Activated T-helper 1 cell treated with Interleukin-2 at 50 U/mL for 16 hours (primary cell): ENCODE measurements at places on chromosomes 3 and 15.

- no peak for DNase-seq
Measured at GRCh38 chr3:150757768-150758167, 5.2 kb downstream of the SIAH2 start.

- no peak for DNase-seq
Measured at GRCh38 chr15:50381438-50381837, 26.4 kb upstream of the GABPB1 start.

GRCh38 chr3:191237047-191237882 lies 38.2 kb downstream of the OSTN start:
- no peak for DNase-seq

DNA sequence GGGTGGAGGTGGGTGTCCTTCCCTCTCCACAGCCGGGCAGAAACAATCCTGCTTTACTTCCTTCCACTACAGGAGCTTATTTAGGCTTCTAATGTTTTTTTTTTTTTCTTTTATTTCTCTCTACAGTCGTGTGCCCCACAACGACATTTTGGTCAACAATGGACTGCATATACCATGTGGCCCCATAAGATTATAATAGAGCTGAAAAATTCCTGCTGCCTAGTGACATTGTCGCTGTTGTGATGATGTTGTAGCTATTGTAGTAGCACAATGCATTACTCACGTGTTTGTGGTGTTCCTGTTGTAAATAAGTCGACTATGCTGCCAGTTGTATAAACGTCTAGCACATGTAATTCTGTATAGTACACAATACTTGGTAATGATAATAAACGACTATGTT lies 153.7 kb downstream of the IL20RB start:
- no peak for DNase-seq

DNA sequence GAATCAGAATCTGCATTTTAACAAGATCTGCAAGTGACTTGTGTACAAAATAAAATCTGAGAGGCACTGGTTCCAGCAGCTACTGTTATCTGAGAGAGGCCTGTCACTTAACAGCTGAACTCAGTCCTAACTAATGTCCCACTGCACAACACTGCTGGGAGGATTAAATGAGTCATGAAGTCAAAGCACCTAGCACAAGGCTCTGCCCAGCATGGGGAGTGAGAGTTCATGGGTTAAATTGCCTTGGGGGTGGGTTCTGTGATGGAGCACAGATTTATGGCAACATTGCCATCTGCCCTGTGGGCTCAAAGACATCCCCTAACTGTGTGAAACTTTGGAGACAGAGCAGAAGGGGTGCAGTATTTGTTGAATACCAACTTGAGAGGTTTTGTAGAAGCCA lies 250.9 kb downstream of the PLCL2 start:
- no peak for DNase-seq

DNA sequence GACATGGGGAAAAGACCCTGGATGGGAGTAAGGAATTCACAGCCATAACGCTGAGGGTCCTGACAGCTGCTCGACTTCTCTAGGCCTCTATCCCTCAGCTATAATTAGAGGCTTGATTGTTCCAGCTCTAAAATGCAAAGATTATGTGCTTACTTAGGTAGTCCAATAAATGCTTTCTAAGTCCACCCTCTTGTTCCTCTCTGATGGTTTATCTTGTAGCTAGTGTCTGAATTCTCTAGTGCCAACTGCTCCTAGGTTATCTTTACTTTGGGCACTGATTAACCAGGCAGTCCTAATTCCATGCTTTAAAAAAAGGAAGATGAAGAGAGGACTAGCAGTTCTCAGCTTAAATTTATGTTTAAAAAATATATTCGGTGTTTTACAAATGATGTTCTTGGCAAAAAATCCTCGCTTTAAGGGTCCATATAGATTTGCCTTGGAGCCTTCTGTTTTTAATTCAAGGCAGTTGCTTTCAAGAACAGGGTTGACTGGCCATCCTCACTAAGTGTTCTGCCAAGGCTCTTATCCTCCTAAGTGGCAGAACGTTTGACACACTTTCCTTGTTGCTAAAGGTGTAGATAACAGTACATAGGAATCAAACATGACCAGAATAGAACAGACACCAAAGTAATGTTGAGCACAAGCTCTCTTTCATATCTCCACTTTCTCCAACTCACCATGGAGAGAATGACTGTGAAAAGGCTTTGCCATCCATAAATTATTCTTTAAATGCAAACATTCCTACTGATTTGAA lies 60.6 kb downstream of the THRB start:
- DNase-seq = no peak

DNA sequence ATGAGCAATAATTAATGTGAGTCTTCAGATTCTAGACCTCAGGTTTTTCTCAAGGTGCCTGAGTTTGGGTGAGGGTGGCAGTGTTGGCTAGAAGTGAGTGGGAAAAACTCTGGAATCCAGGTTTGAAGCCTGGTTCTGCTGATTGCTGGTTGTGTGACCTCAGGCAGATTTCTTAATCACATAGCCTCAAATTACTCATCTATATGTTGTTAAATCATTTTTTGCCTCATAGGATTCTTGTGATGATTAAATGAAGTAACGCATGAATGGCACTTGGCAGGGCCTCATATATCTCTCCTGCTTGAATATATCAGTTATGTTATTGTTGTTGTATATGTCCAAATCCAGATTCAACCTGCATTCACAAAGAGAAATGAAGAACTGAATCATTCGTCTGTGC lies 60.5 kb downstream of the NR2F2 start:
- no peak for DNase-seq

DNA sequence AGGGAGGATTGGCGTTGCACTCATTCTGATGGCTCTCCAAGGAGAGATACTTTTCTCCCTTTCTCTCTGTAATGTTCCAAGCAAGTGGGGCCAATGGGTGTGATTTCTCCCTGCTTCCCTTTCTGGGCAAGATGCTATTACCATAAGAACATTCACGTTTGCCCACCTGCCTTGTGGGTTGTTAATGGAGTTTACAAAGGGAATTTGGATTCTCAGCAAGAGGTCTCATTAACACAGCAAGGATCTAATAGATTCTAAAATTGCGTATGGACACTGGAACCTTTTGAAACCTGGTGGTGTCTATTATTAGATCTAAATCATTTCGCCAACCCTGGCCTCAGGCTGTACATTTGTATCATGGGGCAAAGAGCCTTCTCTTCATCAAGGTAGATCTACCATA lies 74.1 kb downstream of the SLCO3A1 start:
- DNase-seq = no peak

DNA sequence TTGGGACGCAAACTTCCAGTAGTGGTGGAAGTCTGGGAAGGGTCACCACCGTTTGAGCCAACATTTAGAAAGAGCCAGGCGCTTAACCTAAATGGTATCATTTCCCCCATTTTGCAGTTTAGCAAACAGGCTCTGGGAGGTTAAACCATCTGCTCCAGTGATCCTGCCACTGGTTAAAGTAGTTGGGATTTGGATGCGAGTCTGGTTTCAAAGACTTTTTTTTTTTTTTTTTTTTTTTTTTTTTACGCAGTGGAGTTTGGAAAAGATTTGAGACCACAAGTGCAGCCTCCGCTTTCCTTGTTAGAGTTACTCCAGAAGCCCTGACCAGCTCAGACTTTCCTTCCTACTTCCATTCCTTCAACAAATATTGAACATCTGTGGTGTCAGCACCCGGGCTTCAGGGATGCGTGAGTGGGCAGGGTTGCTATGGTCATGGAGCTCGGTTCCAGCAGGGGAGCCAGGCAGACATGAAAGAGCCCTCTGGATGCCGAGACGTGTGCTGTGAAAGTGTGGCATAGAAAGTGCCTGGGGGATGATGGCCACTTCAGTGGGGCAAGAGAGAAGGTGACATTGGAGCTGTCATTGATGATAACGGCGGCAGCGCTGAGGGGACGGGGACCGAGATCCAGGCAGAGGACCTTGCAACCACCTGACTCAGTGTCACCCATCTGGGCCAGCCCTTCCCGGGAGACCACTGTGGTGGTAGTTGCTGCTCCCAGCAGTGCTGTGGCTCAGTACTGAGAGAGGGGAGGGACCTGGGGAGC lies 1.1 kb upstream of the RNU6-1 start:
- DNase-seq = no peak

GRCh38 chr3:173553635-173554280 lies 156.2 kb downstream of the NLGN1 start:
- DNase-seq = no peak

GRCh38 chr3:160857476-160858119 lies 101.6 kb downstream of the PPM1L start:
- no peak for DNase-seq

DNA sequence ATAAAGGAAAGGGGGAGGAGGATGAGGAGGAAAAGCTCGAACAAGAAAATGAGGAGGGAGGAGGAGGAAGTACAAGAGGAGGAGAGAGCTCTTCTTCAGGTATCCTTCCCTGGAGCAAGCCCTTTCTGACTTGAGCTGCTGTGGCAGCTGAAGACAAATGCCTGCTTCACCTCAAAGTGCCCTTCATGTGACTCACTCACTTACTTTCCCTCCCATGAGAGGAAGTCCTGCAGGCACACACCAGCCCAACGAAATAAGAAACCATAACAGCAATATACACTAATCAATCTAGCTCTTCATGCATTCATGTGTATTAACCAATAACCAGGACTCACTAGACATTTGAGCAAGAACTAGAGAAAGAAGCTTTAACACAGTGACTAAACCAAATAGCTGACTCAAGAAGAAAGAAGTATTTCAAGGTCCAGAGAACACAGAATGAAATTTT lies 251.9 kb downstream of the IGSF11 start:
- DNase-seq = no peak

DNA sequence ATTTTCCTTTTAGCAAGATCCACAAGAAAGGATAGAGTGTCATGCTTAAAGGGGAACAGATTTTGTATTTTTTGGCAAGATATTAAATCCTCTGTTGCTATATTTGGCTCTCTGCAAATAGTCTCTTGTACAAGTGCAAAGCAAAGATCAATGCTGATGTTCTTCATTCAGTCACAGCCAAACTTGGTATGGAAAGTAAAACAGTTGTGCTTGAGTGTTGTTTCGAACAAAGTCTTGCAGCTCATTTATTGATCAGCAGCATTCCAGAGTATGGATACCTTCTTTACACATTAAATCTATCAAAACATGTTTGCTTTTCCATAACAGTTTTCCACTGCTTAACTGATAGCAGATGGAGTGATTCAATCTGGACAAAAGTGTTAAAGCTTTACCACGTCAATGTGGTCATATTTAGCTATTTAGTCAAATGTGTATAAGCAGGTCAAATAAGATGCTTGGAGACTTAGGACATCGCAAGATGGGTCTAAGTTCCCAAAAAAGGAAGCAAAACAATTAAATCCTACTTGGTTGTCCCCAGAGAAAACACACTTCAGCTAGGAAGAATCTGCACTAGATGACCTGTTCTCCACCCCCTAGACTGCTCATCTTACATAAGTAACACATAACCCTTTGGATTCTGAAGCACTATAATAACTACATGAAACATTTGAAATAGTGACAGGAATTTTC lies 52.4 kb downstream of the VGLL3 start:
- no peak for DNase-seq

GRCh38 chr15:85458764-85459163 lies 78.4 kb downstream of the AKAP13 start:
- DNase-seq = no peak

DNA sequence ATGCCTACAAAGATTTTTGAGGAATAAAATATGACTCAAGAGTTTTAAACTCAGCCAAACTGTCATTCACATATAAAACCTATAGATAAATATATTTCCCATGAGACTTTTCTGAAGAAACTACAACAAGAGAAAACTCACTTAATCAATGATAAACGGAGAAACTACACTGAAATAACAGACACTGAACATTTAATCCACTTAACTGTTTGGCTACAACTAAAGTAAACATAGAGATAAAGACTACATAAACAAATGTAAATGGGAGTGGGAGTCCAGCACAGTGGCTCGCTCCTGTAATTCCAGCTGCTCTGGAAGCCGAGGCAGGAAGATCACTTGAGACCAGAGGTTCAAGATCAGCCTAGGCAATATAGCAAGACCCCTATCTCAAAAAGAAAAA lies 79.2 kb downstream of the MEX3B start:
- DNase-seq = no peak

DNA sequence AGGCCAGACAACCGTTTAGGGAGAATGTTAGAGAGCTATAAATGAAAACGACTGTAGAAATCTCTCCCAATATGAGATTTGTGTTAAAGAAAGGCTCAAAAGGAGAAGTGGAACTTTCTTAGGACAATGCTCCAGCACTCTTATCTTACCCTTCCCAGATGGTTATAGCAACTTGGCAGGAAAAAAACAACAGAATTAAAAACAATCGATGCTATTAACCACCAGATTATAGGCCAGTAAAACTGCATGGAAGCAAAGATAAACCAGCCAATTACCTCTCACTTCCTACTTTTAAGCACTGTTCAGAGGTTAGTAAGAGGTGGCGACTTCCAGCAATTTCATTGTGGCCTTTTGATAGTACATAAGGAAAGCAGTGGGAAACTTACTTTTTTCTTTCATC lies 72.9 kb downstream of the TMCC1 start:
- no peak for DNase-seq

DNA sequence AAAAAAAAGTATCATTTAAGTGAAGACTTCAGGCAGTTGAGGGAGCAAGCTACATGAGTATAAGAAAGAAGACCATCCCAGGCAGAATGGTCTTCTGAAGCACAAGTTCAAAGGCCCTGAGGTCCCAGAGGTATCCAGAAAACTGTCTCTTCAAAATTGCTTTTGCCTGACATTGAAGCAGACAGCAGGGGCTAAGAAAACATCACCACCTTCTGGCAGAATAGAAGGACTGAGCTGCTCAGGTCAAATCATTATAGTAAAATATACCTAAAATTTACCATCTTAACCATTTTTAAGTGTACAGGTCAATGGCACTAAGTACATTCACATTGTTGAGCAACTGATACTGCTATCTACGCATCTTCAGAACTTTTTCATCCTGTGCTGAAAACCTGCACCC lies 16.4 kb downstream of the GPR160 start:
- no peak for DNase-seq

DNA sequence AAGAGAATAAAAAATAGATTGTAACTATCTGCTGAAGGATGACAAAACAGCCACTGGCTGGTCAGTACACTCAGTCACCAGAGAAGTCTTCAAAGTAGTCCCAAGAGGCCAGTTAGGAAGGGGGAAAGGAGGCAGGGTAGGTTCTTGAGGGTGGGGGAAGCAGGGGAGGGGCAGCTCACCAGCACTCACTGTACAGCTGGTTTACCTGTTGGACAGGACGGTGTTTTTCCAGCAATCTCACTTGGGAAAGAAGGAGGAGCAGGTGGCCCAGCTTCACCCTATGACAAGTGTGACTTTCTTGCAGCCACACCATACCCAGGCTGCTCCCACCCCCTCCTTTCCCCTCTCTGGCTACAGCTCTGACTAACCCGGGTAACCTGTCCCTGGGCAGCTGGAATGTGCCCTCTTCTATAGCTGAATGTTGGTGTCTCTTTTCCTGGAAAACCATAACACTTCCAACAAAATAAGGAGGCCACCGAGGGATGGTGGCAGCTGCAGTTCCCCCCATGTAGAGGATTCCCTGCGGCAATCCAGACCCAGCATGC lies 203.4 kb upstream of the NSMCE3 start:
- DNase-seq = no peak

GRCh38 chr3:99418709-99419108 lies 219.7 kb upstream of the COL8A1 start:
- DNase-seq = no peak

DNA sequence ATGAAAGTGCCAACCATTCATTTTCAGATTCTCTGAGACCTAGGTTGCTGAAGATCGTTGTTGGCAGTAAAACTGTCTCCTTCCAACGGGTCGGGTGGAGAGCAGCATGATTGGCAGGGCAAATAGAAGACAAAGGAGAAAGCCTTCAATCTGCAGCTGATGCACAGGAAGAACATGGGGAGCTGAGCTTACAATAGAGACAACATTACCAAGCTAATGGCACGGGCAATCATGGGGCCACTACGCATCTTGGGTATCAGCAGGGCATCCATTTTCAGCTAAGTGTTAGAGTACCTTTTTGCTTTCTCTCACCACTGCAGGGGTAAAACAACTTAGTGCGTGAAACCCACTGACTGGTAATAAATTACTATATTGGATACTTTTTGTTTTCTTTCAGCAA lies 114.8 kb downstream of the WDR72 start:
- DNase-seq = no peak
